ENCODE measurements at places on chromosomes 2 and 18. TPM values are rescaled to one million over a fixed set of nuclear protein-coding genes. Genes with fewer than 3 reads are reported as not detected.

DNA sequence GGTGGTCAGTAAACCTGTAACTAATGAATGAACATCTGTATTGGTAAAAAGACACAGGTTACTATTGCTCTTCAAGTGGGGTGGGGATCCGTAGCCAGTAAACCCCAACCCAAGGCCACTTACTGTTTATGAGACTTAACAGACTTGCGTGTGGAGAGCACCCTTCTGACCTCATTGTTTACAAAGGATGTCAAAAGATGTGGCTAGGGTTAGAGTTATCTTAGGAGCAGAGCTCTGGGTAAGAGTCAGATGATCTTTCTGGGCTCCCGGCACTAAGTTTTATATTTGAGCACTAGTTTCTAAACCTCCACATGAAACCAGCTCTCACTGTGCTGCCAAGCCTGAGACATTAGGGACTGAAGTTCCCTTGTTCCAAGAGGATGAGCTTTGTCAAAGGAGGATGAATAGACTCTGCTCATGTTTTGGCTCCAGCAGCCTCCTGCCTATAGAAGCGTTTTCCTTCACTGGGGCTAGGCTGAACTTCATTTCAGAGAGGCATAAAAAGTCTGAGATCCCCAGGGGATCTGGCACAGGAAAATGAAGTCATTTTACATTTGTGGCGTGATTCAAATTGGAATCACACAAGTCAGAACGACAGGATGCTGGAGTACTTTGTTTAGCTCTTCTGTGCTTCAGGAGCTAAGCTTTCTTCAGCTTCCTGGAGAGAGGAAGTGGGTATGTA, 403.1 kb upstream of the TRIB2 start:
- no peak for DNase-seq

The ABHD1 gene
- total RNA-seq = 0.09 TPM

The REG3G gene
- total RNA-seq = 0.09 TPM

DNA sequence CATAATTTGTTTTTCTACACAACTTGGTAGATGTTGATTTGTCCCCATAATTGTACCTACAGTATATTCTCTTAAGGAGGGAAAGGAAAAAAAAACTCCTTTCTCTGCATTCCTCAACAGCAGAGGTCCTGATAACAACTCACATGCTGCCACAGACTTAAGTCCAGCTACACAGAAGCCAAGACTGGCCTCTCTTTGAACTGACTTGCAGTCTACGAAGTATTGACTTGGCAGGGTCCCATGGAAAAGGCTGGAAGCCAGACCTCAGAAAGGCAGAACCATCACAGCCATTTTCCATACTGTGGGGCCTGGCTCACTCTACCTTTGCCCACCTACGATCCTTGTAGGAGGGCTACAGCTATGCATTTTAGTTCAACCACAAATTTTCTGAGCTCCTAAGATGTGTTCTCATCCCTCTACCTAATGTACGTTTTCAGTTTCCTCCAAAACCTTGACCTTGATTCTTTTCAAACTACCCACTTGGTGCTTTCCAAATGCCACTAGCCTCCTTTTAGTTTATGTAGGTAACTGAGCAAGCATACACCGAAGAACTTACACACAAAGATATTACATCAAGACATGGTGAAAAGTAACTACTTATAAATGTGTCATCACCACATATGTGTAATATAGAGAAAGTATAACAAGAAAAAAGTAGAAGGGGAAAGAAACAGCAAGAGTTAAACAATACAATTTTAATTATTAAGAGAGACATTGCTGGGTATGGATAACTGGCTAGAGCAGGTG, 12.2 kb downstream of the LONRF2 start:
- DNase-seq = no peak

DNA sequence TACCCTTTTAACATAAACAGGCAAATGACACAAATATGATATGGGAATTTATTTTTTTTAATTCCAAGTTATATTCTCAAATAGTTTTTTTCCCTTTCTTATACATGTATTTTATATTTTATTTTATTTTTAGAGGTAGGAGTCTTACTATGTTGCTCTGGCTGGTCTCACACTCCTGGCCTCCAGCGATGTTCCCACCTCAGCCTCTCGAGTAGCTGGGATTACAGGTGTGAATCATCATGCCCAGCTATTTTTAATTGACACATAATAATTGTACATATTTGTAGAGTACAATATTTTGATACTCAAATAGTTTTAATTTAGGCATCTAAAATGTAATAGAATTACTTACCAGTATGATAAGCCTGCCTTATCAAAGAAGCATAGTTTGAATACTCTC, 12.2 kb downstream of the BAZ2B start:
- no peak for DNase-seq

The MYOM1 gene
- 1.1 TPM for total RNA-seq

DNA sequence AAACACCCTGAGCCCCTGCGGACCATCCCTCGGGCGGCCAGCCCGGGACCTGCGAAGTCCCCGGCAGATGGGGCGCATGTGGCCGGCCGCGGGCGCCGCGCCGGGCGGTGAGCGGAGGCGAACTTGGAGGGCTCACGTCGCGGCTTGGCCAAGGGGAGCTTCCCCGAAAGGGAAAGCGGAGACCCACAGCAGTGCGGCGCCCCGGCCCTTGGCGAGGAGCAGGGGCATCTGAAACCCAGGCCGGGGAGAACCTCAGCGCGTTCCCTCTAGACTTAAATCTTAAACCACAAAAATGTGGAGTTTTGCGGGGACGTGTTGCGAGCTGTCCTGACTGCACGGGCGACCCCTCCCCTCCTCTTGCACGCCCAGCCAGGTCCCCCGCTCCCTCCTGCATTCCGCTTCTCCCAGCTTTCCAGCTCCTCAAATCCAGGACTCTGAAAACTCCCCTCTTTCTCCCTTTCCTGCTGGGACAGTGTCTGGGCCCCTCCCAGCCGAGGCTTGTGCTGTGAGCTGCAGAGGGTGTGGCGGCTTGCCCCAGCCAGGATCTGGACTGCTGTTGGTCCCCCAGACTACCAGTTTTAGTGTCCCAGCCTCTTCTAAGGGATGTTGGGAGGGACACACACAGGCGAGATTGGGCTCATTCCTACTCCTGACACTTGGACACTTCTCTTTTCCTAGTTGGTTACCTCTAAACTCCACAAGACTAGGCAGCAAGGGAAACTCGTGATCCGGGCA, 1.3 kb downstream of the FMNL2 start:
- DNase-seq = no peak

Measured in thymus (tissue), 14 donors.